Mucosa of descending colon (tissue), 3 donors: ENCODE measurements at places on chromosomes 5 and 9. TPM values are rescaled to one million over a fixed set of nuclear protein-coding genes. Genes with fewer than 3 reads are reported as not detected.

GRCh38 chr5:2217219-2217618 is 334.5 kb upstream of the IRX4 start:
- DNase-seq: no peak

GRCh38 chr5:141618030-141618803 is 583 bp downstream of the DIAPH1 start:
- DNase-seq: peak; percentile 75

DNA sequence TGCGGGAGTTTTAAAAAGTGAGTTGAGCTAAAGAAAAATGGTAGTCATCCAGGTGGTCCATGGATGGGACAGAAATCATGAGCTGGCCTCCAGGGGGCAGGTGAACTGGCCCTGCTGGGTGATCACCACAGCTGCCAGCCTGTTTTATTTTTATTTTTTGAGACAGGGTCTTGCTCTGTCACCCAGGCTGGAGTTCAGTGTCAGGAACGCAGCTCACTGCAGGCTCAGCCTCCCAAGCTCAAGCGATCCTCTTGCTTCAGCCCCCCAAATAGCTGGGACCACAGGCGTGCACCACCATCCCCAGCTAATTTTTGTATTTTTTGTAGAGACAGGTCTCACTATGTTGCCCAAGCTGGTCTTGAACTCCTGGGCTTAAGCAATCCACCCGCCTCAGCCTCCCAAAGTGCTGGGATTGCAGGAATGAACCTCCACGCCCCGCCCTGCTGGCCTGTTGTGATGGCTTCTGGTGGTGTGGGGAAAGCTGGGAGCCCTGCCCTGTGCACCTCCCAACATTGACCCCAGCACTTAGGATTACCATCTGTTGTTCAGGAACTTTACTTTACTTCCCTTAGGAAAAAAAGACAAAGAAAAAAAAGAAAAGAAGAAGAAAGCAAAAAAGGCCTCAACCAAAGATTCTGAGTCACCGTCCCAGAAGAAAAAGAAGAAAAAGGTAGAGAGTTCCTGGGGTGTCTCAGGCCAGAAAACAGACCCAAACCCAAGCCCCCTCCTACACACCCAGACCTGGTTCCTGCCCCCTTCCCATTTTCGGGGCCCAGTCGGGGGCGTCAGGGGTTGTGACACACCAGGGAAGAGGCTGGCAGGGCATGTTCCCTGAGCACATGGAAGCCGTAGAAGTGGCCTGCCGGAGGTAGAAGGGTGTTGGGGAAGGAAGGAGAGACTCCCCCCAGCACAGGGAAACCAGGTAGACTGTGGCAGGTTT is 14.7 kb downstream of the CD74 start:
- DNase-seq: no peak

The DRD1 gene
- not detected for total RNA-seq

DNA sequence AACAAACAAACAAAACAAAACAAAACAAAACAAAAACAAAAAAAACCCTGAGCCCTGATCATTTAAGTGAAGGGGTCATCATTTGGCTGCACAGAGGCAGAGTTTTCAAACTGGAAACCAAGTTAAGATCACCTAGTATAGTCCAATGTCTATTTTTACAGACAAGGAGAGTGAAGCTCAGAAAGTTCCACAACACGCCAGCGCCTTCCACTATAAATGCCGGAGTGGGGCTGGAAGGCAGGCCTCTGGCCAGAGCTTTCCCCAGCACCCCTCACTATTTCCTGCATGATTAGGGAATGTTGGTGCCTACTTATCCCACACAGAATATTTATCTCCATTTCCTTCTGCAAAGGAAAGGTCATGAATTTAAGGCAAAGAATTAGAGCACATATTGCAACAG is 319.7 kb upstream of the WWC1 start:
- no peak for DNase-seq

GRCh38 chr5:82285206-82285605 is 7.1 kb upstream of the RPS23 start:
- no peak for DNase-seq

DNA sequence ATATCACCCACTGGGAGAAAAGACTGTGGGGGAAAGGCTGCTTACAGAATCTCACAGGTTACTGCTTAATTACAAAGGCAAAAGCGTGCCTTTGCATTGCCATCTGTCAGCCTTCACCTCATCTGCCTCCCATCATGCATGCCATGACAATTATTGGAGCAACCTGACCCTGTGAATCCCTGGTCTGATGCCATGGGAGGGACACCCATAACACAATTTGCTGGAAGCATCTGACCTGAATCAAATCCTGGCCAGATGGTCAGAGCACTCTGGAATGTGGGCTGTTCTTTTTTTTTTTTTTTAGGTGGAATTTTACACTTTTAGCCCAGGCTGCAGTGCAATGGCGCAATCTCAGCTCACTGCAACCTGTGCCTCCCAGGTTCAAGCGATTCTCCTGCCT is 11.6 kb upstream of the RETREG1 start:
- no peak for DNase-seq

DNA sequence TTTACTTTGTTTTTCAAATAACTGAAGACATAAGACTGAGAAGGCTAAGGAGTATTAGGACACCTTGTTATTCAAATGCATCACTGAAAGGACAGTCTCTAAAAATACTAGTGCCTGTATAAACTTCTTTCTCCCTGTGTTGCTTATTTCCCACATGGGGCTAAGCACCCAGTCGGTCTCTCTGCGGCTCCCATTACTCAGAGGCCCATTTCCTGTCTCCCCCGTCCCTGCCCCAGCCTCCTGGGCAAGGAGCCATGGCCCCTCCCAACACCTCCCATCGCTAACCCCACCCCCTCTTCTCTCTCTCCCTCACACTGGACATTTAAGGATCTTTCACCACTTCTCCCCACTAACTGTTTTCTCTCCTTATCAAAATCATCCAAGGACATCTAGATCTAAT is 81.9 kb downstream of the EBF1 start:
- DNase-seq: peak; percentile 57

The MYMK gene
- total RNA-seq: not detected

DNA sequence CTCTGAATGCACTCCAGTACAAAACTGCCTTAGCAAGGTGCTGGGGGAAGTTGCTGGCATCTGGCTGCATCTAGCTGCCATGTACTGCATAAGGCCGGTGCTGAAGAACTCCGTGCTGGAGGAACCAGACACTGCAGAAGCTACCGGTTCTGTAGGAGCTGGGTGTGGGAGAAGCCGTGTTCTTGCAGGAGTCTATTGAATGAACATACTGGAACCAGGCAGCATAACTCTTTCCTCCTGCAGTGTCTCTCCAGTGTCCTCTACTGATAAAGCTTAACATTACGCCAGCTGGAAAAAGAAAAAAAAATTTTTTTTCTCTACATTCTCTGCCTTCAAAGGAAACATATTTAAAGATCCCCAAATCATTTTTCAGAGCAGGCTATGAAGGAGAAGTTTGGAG is 38.5 kb downstream of the VPS13A start:
- DNase-seq: no peak
